Upper lobe of right lung (tissue), 1 donor: ENCODE measurements at places on chromosomes 12 and 14.

DNA sequence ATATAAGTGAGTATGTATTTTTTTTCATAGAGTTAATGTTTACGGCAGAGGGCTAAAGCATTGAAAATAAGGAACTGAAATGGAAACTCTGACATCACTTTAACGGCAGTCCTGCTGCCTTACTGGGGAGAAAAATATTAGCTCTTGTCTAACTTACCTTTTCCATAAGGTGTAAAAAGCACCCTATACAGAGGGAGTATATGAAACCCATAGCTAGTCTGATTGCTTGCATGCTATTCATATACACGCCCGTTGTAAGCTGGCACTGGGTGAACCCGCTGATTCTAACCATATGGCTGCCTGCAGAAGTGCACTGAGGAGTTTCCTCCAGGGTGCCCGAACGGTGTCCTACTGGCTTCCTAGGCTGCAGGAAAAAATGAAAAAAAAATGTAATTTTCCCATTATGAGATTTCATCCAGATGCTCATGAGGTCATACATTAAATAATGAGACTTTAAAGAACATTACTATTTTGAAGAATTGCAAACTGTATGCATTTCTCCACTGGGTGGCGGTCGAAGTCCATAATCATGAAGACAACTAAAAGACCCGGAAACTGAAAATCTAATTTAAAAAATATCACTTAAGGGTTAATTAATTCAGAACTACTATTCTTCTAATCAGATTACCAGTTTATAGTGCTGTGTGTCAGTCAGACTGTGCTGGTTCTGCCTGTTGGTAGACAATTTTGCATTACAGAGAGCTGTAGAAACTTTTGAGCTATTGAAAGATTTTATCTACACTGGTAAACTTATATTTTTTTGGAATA is 144.7 kb downstream of the ALX1 start:
- DNase-seq: no peak

- DNase-seq: peak; percentile 52
Observed at GRCh38 chr12:107990325-107990724, 138.8 kb upstream of the WSCD2 start.

- DNase-seq: no peak
Observed at GRCh38 chr12:58361056-58361455, 419.7 kb downstream of the ATP23 start.

- peak; percentile 69 for DNase-seq
Observed at GRCh38 chr12:3962631-3963483, 89.7 kb upstream of the PARP11 start.

GRCh38 chr12:749751-750270 is 2.6 kb upstream of the WNK1 start:
- no peak for DNase-seq

DNA sequence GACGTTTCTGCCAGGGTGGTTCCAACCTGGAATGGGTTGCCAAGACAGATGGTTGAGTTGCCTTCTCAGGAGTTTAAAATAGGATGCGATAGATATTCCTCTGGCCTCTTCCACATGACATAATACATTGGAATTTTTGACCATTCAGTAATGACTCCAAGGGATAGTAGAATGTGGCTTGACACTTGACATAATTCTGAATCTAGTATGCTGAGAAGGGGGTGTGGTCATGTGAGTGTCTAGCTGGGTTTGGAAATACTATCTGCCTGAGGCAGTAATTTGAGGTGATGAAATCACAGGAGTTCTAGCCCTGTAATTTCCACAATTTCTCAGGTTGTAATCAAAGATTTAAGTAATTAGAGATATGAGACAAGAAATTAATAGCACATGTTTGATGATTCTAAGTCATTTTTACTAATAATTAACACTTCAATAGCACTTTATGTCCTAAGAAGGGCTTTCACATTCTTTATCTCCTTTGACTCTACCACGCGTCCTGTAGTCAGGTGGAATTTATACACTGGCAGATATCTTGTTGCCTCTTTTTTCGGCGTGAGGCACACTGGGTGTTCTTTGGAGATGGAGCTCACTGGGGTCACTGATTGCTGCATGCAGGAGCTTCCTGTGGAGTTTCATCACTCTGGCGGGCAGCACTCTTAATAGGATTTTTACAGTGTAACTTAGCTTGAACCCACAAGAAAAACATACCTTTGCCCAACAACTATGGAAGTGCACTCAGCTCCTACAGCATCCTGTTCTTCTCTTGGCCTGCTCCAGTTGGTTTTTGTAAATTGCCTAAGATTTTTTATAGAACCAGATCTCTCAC is 3.2 kb upstream of the AMIGO2 start:
- DNase-seq: no peak

DNA sequence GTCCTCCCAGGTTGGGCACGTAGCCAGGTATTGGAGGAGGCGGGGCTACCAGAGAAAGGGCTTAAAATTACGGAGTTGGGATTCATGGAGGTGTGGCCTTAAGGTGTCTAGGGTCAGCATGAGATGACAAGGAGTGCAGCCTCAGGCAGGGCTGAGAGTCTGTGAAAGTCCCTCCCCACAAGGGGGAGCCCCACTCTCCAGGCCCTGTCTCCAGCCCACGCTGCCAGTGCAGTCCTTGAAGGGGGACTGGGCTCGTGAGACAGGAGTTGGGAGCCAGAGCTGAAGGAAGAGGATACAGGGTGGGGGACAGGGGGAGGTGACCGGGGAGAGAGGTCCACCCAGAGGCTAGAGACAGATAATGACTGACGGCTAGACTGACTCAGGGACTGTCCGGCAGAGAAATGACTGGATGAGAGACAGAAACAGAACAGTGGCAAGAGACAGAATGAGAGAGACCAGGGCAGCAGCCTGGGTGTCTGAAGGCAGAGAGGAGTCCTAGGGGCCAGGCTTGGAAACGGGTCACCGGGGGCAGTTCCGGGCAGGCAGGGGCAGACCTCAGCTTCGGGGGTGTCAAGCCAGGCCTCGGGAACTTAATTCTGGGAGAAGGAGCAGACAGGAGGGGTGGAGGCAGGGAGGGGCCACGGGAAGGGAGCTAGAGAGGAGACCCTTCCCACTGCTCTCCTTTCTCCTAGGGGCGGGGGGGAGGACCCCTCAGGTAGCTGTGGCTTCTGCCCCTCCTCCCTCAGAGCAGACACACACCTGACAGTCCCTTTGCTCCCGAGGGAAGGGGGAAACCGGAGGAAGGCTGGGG is 970 bp downstream of the CDH24 start:
- DNase-seq: peak; percentile 81

GRCh38 chr14:73489481-73490175 is 1.1 kb upstream of the RIOX1 start:
- DNase-seq: no peak

- no peak for DNase-seq
Observed at GRCh38 chr12:66799551-66799950, 120.7 kb upstream of the GRIP1 start.

GRCh38 chr12:118813778-118814357 is 167.5 kb upstream of the SRRM4 start:
- DNase-seq: no peak

DNA sequence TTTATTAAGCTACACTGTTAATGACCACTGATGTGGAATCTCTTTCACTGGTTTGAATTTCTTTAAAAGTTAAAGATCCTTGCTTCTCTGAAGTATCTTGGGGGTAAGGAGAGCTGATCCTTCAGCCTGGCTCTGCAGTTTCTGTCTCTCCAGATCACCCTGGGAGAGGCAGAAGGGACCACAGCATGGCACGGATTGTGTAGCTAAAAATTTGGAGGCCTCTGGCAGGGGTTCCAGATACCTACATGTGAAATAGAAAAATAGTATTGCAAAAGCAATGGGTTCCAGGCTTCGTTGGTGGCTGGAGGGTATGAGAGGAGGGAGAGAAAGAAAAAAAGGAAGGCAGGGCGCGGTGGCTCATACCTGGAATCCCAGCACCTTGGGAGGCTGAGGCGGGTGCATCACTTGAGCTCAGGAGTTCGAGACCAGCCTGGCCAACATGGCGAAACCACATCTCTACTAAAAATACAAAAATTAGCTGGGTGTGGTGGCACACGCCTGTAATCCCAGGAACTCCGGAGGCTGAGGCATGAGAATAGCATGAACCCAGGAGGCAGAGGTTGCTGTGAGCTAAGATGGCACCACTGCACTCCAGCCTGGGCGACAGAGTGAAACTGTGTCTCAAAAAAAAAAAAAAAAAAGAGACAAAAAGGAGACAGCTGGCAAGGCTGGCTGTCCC is 3.4 kb downstream of the CHST11 start:
- DNase-seq: no peak

DNA sequence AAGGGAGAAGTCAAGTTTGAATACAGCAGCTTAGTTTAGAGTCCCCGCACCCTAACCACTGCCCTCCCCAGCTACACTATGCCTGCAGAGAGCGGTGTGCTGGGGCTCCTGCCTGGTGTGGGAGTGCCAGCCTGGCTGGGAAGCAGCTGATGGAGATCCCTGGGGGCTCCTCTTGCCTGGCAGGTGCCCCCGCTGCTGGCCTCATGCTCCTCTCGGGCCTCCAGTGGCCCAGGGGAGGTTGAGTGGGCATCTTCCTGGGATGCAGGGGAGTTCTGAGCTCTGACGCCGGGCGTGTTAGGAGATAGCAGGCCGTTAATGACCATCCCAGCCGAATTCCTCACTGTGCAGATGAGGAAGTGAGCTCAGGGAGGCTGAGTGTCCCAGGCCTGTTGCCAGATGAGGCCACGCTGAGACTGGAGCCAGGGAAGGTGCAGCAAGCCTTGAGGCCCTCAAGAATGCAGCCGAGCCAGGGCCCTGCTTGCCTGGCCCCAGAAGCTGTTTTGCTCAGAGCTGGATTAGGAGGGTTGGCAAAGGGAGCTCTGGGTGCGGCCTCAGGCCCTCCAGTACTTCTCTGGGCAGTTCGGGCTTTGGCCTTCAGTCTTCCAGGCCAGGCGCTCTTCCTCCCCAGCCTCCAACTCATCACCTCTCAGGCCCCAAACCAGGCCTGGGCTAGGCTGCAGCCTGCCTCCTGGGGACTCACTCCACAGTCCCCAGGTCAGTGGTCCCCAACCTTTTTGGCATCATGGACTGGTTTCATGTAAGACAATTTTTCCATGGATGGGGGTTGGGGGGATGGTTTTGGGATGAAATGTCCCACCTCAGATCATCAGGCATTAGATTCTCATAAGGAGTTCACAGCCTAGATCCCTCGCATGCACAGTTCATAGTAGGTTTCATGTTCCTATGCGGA is 6.6 kb upstream of the CYP46A1 start:
- DNase-seq: peak; percentile 87

DNA sequence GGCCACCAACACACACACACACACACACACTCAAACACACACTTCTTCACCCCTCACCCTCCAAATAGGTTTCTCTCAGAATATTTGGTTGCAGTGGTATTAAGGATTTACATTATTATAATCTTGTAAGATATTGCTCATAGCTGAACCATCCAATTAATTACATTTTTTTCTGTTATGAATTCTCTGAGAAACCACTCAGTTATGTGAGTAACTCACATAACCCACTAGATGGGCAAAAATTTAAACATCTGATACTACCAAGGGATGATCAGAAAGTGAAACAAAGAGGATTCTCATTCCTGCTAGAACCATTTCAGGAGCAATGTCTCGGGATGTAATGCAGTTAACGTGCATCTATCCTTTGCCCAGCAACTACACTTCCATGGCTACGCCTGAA is 31.6 kb downstream of the TMTC1 start:
- no peak for DNase-seq

DNA sequence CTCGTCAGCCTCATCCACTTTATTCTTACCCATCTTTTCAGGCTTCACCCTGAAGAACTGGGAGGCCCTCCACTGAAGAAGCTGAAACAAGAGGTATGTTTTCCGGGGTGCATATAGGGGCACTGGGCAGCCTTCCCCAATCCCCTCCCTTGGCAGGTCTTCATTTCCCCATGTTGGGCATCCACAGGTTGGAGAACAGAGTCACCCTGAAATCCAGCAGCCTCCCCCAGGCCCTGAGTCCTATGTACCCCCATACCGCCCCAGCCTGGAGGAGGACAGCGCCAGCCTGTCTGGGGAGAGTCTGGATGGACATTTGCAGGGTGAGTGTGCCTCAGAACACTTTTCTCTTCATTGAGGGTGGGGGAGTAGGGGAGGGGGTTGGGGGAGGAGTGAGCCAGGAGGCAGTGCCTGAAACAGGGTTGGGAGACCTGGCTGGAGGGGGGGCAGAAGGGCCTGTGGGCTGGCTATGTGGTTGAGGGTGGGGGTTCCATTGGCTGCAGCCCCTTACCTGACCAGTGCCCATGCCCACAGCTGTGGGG is 4.0 kb downstream of the NAB2 start:
- DNase-seq: peak; percentile 58

GRCh38 chr12:69570545-69571399 is 14.5 kb upstream of the CCT2 start:
- DNase-seq: no peak

GRCh38 chr14:24072436-24072835 is 1.1 kb downstream of the CPNE6 start:
- DNase-seq: no peak

GRCh38 chr12:96241846-96242256 is 47.7 kb downstream of the ELK3 start:
- no peak for DNase-seq

DNA sequence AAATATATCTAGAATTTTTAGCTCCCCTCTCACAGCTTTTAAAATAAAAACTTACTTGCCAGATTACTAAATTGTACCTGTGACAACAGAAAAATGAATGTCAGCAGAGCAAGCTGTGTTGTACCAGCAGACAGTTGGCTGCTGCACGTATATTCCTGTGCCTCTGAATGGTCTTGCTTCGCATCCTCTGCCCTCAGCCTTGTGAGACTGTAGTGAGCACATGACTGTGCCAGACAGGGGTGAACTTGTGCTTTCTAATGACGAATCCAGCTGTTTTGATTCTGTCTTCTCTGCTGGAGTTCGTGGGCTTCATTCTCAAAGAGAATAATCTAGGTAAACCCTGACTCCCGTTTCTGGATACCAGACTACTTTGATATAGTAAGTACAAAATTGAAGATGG is 58.3 kb upstream of the FRMD6 start:
- no peak for DNase-seq

DNA sequence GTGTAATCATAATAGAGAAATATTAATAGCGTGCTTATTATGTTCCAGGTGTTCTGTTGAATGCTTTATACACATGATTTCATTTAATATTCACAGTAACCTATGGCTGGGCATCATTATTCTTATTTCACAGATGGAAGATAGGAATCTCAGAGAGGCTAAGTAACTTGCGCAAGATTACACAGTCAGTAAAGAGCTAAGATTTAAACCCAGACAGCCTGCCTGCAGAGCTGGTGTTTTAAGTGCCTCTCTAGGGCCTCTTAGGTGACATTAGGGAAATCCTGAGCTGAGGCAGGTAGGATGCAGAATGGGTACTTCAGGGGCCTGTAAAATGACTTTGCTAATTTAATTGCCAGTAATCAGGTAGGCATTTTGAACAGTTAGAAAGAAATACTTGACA is 18.5 kb upstream of the BHLHE41 start:
- no peak for DNase-seq
